ENCODE measurements at places on chromosomes 2 and 18. TPM values are rescaled to one million over a fixed set of nuclear protein-coding genes. Genes with fewer than 3 reads are reported as not detected.

The GPATCH11 gene
- total RNA-seq: 7.6 TPM

The MLPH gene
- 110 TPM for total RNA-seq

The FAM124B gene
- 0.22 TPM for total RNA-seq

The THUMPD2 gene
- total RNA-seq: 8.6 TPM

The MYO7B gene
- under 0.01 TPM for total RNA-seq

The RSAD2 gene
- total RNA-seq: 1.5 TPM

The ELOA2 gene
- not detected for total RNA-seq

The CIB4 gene
- not detected for total RNA-seq

The PROKR1 gene
- not detected for total RNA-seq

The IL1RL2 gene
- total RNA-seq: 1.4 TPM

The RNF152 gene
- 15.4 TPM for total RNA-seq

The ACTG2 gene
- 2.9 TPM for total RNA-seq

The PREPL gene
- total RNA-seq: 64.0 TPM

The HTRA2 gene
- 43.6 TPM for total RNA-seq

The OTOF gene
- total RNA-seq: 0.66 TPM

The REEP1 gene
- total RNA-seq: 0.11 TPM

The POMC gene
- 1.1 TPM for total RNA-seq

The NEU2 gene
- not detected for total RNA-seq

All from uterine smooth muscle cell (primary cell).